ENCODE measurements at places on chromosomes 3 and 15.

GRCh38 chr3:9715136-9715535 lies 11.5 kb downstream of the CPNE9 start:
- no peak for DNase-seq

- no peak for DNase-seq
Measured at GRCh38 chr3:101851072-101851770, 1.9 kb downstream of the NFKBIZ start.

GRCh38 chr3:188974856-188975599 lies 196.7 kb upstream of the TPRG1 start:
- DNase-seq, result peak; percentile 41

- no peak for DNase-seq
Measured at GRCh38 chr3:12559520-12559919, 2.6 kb downstream of the MKRN2 start.

DNA sequence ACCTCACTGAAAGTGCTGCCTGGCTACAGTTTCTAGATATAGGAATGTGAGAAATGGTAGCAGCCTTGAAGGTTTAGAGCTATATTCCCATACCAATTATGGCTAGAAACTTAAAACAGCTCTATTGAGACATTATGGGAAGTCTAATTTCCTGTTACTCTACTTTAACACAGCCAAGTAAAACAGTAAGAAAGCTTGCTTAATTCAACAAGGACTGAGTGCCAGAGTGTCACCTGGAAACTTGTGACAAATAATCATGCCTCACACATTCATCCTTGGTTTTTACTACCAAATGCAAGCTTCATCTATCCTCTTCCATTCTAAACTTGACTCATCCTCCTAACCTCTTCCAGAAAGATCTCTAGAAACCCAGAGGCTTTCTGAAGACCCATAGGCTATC lies 41.7 kb downstream of the UBE3A start:
- no peak for DNase-seq

- DNase-seq, result no peak
Measured at GRCh38 chr3:29279286-29279685, 1.6 kb upstream of the RBMS3 start.

DNA sequence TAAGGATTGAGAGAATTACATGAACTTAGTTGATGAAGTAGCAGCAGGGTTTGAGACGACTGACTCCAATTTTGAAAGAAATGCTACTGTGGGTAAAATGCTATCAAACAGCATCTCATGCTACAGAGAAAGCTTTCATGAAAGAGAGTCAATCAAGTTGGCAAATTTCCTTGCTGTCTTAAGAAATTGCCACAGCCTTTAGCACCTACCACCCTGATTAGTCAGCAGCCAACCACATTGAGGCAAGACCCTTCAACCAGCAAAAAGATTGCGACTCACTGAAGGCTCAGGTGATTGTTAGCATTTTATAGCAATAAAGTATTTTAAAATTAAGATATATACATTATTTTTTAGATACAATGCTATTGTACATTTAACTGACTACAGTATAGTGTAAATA lies 80.9 kb downstream of the RAP2B start:
- DNase-seq, result peak; percentile 46

- no peak for DNase-seq
Measured at GRCh38 chr15:78838489-78838888, 27.2 kb upstream of the ADAMTS7 start.

DNA sequence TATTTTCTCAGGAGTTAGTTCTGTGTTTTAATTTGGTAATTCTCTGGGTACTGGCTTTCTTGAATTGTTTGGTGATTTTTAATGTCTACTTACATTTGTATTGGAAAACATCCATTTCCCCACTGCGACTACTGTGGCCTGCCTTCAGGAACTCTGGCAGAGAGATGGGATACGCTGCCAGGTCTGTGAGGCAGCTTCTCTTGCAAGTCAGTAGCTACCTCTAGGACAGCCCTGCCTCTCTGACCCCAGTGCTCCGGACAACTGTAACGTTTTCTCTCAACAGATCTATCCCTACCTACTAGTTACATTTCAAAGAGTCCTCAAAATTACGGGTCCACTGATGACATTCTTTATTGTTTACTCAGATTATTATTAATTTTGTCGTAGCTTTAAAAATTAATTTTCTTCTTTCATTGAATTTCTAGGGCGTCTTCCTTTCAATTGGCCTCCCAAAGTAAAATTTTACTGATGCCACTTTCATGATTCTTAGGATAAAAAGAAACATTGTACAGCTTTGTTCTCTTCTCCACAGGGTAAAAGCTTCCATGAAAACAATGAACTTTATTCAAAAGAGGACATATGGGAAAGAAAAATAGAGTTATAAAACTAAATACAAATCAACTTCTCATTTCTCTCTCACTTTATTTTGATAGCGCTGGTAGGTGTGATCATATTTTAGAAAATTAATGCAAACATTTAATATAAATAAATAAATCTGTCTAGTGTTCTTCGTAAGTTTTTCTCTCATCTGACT lies 123.2 kb upstream of the GOLGA8J start:
- no peak for DNase-seq

- no peak for DNase-seq
Measured at GRCh38 chr15:48442011-48442410, 110.8 kb downstream of the DUT start.

DNA sequence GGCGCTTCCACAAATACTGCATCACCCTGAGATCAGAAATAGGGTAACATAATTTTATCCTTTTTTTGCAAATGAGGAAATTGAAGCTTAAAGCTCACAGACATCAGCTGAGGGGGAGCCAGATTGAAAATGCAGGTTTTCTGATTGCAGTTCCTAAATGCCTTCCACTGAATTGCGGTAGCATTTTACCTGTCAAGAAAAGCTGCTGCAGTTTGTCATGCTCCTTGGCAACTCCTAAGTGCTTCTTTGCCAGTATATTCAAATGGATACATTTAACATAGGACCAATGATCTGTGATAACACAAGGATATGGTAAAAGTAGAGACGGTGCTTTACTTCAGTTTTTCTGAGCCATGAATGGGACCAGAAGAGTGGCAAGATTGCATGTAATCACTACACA lies 50.5 kb downstream of the SPATA16 start:
- no peak for DNase-seq

- DNase-seq, result peak; percentile 70
Measured at GRCh38 chr15:31511707-31512310, 185.2 kb downstream of the KLF13 start.

GRCh38 chr3:39208463-39209055 lies 16.2 kb upstream of the XIRP1 start:
- peak; percentile 63 for DNase-seq

DNA sequence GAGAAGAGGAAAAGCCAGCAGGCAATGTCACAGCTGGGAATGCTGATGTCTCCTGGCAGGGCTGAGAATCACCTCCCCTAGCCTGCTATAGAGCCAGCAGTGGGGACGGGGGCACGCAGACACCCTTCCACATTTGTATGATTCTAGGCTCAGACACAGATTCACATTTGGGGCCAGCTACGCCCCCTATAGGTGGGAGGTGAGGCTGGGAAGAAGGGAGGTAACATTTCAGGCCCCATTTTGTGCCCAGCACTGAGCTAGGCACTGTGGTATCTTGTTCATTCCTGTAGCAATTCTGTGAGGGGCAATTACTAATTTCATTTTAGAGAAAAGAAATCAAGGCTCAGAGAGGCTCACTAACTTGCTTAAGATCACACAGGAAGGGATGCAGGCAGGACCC lies 15.9 kb upstream of the ACAD9 start:
- DNase-seq, result no peak

DNA sequence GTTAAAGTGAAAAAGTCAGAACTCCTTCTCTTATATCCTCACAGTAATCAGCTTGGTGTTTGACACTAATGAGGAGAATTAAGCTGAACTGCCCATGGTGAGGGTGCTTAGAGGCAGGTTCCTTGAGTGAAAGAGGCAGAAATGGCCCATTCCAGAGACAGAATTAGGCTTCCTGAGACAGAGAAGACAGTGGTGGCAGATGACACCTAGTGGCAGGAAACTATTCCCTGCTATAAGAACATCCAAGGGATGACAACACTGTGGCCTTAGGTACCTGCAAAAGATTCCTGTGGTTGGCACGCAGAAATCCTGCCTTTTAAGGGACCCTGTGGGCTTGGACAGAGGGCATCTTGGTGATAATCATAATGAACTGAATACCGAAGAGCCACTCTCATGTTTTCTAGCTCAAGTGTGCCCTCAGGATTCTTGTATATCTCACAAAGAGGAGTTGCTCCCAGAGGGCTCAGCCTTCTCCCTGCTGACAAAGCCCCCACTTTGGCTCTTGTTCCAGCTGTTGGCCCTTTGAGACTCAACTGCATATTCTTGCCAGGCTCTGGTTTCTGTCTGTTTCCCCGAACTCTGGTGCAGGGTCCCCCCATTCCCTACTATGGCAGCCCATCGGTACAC lies 56.0 kb downstream of the KBTBD12 start:
- DNase-seq, result peak; percentile 17

GRCh38 chr3:66035763-66036477 lies 2.8 kb downstream of the MAGI1 start:
- no peak for DNase-seq

- DNase-seq, result no peak
Measured at GRCh38 chr3:14210843-14211594, 32.4 kb downstream of the LSM3 start.

- DNase-seq, result no peak
Measured at GRCh38 chr15:78341057-78341987, 1.2 kb downstream of the CRABP1 start.

DNA sequence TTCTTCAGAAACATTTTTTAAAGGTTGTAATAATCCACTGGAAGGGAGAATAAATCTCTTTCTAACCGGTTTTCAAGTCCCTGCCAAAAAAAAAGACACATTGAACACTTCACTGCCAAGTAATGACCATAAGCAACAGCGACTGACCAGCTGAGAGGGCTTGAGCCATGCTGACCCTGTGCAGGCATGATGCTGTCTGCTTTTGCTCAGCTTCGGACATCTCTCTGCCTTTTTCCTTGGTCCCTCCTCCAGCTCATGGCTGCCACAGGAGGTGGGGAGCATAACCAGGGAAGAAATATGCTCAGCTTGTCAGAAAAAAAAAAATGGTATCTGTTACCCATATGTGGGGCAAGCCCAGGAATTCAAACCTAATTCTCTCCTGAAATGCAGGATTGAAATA lies 1.5 kb downstream of the IGSF10 start:
- DNase-seq, result no peak

DNA sequence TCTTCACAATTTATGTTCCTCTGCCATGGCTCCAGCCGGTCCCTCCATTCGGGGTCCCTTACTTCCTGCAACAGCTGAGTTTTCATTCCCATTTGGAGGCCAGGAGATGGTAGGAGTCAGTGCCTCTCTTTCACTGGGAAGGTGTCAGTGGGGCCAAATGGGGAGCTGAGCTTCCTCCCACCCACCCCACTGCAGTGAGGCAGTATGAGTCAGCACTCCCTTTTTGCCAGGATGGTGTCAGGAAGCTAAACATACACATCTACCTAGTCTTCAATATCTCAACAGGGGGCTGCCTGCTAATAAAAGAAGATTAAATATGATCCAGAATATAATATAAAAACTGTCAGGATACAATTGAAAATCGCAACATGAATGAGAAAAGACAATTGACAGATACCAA lies 12.7 kb upstream of the ACTC1 start:
- DNase-seq, result no peak

DNA sequence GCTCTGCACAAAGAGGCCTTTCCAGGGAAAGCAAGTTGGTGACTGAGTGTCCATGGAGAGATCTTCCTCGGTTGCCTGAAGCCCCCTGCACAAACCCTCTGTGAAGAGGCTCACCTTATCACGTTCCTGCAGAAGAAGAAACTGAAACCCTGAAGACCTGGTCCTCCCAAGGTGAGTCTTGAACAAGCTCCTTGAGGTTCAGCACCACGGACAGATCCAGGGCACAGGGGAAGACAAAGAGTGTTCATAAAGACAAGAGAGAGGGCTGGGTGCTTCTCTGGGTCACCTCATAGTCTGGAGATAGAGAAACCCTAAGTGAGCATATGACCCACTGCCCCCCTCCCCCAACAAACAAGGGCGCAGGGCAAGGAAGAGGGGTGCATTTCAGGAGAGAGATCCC lies 21.7 kb upstream of the TBC1D21 start:
- peak; percentile 17 for DNase-seq

- DNase-seq, result no peak
Measured at GRCh38 chr3:69821133-69821532, 81.9 kb downstream of the MITF start.

DNA sequence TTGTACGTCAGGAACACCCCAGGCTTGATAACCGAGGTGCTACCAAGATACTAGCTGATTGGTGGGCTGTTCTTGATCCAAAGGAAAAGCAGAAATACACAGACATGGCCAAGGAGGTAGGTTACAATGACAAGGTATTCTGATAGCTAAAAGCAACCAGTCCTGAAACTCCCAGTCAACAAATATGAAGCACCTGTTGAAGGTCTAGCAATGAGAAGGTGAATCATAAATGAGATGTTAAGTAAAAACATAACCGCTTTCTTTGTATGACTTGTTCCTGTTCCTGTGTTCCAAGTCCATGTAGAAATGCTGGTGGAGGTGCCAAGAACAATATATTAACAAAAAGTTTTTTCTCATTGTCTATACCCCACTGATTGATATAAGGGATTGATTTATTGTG lies 194.0 kb downstream of the BBX start:
- no peak for DNase-seq

DNA sequence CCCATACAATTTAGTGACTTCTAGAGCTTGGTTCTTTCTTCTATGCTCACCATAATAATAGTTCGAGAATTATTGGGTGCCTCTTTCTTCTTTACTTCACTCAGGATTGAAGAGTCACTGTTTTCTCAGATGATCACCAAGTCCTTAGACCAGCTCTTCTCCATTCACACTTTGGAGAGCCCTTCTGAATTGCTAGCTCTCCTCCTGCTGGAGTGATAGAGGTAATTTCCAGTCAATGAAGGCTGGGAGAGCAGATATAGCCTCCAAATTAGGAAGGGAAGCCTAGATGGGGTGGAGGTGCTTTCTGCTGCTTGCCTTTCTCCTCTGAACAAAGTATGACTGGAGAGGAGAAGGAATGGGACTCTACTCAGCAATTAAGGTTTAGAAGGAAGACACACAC lies 10.7 kb upstream of the BBX start:
- DNase-seq, result no peak

DNA sequence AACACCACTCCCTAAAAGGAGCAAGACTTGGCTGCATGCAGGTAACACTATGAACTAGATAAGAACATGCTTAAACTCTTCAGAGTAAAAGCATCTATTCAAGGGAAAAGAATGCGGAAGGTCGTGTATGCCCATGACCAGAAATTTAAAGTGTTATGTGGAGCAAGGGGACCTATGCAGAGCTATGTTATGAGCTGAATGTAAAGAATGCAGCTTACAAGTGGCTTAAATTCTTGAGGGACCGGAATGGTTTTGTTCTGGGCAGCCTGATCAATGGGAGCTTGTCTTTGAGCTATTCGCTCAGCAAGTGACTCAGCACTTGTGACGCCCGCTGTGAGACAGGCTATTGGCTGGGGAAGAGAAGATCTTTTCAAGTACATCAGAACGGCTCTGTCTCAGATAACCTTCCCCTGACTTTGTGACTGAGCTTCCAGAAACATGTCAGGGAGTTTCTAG lies 367.5 kb upstream of the THBS1 start:
- no peak for DNase-seq

GRCh38 chr15:100682468-100682867 lies 80.1 kb downstream of the ASB7 start:
- DNase-seq, result no peak
